ENCODE measurements at places on chromosomes 1 and 21. TPM values are rescaled to one million over a fixed set of nuclear protein-coding genes. Genes with fewer than 3 reads are reported as not detected.

DNA sequence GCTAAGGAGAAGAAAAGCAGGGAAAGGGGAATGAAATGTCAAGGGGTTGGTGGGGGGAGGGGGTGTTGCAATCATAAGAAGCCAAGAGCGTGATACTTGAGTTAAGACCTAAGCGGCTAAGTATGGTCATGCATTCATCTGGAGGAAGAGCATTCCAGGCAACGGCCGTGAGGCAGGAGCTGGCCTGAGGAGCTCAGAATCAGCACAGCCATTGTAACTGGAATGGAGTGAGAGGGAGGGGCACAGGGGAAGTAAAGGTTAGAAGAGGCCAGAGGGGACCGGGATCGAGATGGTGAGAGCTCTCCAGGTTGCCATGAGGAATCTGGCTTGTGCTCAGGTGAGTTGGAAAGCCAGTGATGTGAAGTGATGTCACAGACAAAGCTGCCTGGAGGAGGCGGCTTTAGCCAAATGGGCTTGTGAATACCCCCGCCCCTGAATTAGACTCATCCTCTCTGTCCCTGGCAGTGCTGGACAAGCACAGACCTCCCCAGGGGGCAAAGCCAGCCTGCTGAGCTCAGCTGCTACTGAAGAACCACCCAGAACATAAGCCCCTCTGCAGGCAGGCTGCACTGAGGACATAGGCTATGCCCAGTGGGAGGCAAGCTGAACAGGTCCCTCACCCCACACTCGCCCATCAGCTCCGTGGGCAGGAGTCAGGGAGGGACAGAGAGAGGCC is 61.1 kb upstream of the LAPTM5 start:
- no peak for DNase-seq

DNA sequence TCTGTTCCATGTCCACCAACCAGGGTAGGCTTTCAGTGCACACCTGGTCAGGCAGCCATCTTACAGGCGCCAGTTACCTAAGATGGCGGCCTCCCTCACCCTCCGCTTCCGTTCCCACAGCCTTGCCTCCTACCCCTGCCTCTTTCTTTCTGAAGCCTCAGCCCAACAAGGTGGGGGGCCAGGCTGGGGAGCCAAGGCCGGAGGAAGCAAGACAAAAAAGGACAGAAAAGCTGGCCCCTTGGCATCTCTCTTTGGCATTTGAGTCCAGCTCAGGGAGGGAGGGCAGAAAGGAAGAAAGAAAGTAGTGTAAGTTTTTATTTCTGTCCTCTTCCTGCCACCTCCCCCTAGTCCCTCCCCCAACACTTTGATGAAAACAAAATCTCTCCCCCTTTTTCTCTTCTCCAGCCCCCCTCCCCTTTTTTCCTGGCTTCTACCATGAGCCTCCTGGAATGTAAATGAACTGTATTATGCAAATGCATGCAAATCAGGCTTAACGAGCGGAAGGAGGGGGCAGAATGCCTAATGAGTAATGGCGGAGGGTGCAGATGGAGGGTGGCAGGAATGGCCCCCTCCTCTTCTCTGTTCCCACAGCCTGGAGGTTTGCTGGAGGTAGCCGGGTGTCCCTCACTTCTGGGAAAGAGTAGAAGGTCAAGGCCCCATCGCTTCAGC is 43.8 kb downstream of the RHBG start:
- DNase-seq, result peak; percentile 55

- DNase-seq, result no peak
Observed at GRCh38 chr1:81329041-81329440, 471.7 kb upstream of the ADGRL2 start.

- no peak for DNase-seq
Observed at GRCh38 chr1:240503558-240503957, 108.4 kb downstream of the GREM2 start.

DNA sequence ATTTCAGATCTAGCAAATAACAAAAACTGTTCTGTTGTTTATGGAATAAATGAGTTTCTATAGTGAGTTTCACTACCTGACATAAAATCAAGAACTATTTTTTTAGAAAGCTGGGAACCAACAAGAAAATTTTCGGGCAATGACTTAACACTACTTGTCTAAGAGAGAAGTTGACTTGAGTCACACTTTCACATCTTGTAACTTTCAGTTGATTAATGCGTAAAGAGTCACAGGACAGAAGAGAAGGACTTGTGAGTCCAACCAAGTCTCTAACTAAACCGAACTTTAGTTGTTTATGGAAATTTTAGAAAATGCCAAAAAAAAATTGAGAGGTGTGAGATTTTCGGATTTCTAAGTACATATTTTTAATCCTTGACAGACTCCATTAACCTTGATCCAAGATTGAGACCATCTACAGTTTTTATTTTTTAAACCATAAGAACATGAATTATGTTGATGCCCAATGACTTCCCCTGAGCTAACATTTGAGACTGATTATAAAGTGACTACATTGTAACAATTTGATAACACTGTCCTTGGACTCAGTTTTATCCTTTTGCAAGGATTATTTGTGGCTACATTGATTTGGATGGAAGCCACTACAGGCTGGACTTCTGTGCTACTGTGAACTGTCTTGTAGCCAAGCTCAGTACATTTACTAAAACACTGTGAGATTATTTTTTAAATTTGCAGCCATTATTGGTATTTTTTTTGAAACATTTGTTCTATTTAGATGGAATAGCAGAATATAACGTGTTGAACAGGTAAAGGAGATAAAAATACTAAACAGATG is 284.0 kb downstream of the PTPRC start:
- DNase-seq, result peak; percentile 50

DNA sequence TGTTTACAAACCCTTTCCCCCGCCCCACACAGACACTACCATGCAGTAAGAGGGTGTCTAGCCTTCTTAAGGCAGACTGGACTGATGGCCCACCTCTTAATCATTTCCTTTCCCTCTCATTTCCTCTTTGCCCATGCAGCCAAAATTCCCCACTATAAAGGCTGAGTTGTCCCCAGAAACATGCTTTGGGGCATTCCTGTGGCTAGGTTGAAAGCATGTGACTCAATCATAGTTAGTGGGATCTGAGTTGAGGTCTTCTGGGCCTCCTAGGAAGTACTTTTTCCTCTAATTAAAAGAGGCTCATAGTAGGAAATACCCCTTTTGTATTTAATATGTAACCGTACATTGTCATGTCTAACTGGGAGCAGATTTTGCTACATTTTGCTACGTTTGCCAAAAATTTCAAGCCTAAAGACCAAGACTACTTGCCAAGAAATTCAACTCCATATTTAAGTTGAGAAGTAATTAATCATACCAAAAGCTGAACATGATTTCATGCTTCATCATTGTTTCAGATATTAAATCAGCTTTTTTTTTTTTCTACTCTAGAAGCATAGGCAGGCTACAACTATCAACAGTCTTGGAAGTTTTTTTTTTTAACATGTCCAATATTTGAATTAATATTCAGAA is 174.7 kb downstream of the ADGRL4 start:
- no peak for DNase-seq

DNA sequence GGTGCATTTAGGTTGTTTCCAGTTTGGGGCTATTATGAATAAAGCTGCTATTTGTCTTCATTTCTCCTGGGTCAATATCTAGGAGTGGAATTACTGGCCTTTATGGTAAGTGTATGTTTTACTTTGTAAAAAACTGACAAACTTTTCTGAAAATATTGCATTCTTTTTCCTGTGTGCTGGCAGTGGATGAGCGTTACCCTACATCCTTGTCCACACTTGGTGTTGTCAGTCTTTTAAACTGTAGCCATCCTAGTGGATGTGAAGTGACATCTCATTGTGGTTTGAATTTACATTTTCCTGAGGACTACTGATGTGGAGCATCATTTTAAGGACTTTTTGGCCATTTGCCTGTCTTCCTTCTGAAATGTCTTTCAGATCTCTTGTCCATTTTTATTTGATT is 35.9 kb downstream of the TRPM2 start:
- no peak for DNase-seq

- no peak for DNase-seq
Observed at GRCh38 chr1:187588917-187589316, 760.2 kb downstream of the PLA2G4A start.

- DNase-seq, result no peak
Observed at GRCh38 chr1:183926983-183927382, 110.5 kb downstream of the COLGALT2 start.

DNA sequence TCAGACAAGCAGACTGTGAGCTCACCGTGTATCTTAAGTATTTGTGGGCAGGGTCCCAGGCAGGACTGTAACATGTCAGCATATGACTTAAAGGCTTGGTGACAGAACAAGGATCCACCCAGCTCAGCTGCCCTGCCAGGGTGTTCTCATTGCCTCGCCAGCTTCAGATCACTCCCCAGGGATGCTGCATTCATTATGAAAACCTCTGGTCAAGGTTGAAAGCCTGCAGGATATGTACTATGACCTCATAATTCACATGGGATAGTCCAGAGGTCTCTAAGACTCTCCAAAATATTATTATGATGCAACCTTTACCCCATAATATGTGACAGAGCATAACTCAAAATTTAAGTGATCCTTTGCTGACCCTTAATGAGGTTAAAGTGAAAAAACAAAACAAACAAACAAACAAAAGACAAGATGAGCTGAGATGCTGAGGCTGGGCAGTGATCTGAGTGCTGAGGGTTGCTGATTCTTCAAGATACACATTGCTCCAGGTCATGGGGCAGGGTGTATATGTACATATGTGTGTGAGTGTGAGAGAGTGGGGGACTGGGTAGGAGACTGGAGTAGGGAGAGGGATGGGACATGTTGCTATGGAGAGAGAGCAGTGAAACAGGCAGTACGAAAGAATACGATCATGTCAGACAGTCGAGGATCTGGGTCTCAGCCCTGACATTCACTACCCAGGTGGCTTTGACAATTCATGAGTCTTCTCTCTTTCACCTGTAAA is 98.8 kb upstream of the DUSP10 start:
- DNase-seq, result no peak

DNA sequence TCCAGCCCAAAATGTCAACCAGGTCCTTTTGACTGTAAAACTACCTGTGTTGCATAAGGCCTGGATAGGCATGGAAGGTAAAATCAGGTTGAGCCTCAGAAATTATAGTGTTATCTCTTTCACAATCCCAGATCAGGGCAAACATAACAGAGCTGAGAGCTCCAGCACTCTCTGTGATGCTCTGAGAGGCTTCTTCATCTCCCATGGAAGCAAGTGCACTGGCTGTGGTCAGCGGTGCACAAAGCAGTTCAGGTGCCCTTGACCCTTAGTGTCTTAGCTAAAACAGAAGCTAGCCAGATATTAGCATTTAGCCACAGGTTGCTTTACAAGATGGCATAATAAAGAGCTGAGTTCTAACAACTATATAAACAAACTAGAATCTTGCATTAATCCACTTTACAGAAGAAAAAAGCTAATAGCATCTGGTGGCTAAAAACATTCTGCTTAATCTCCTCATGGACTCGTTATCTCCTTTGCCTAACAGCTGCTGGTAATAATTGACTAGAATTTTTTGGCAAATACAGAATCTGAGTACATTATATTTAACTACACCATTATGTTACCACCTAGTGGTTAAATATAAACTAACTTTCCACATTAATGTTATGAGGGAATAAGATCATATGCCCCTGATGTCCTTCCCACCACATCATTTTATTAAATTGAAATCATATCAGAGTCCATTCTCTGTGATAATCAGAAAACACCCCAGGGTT is 25.6 kb upstream of the POGK start:
- no peak for DNase-seq

DNA sequence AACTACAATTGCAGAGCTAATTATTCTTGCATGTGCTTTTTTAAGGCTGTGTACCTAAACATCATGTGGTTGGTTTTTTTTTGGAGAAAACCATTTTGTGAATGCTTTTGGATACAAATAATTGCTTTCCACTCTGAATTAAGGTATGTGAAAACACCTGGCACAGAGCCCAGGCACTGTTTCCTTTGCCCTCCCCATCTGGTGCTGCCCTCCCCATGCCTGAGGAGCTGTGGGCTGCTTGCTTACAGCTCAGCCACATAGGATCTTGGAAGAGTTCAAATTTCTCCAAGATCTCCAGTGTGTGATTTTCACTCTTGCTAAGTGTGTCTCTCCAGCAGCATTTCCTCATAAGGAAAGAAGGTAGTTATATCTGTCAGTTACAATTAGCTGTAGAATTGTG is 27.8 kb downstream of the DNM3 start:
- DNase-seq, result peak; percentile 81

DNA sequence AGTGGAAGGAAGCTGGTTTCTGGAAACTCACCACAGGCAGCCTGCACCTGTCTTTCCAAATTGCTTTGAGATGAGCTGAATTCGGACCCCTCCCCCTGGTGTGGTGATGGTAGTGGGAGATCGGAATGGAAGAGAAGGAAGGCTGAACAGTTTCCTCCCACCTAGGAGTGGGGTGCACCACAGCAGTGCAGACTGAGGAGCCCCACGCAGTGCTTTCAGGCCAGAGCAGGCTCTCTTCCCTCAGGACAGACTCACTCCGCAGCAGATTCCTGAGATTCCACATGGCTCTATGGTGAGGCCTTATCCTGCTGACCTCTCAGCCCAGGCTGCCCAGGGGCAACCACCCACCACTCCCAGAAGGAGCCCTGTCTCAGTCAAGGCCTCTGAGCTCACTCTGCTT is 80.9 kb downstream of the ATP1A1 start:
- DNase-seq, result no peak

- no peak for DNase-seq
Observed at GRCh38 chr1:2948751-2949680, 72.3 kb upstream of the ACTRT2 start.

GRCh38 chr1:30670240-30671060 is 52.9 kb downstream of the MATN1 start:
- no peak for DNase-seq

DNA sequence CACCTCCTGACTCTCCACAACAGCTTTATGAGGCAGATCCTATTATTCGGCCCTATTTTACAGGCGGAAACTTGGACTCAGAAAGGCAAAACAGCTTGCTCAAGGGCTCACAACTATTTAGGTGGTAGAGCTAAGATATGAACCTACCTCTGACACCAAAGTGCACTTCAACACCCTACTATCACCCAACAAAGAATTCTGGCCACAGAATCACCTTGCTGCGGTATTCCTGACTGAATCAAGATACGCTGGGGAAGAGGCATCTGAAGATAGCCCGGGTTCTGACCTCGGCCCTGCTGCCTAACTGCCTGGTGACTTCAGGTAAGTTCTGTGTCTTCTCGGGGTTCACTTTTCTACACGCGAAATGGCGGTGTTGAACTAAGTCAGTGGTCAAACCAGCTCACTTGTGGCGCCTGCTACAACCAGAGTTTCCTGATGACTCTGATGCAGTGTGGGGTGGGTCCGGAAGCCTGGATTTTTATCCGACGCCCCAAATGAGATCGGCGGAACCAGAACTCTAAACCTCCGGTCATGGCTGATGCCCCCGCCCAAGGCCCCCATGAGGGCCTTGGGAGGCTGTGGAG is 608 bp downstream of the PEF1 start:
- peak; percentile 15 for DNase-seq

The LCE1E gene
- total RNA-seq, result not detected

The DCST1 gene
- total RNA-seq, result not detected

The CA14 gene
- 42.6 TPM for total RNA-seq

The RAP1GAP gene
- total RNA-seq, result 3.7 TPM

The OR6N1 gene
- total RNA-seq, result not detected

The CYP4A11 gene
- not detected for total RNA-seq

The FMOD gene
- not detected for total RNA-seq

The ARHGEF16 gene
- 20.2 TPM for total RNA-seq

The KIF17 gene
- 0.43 TPM for total RNA-seq

The STUM gene
- total RNA-seq, result not detected

The TDRD5 gene
- total RNA-seq, result not detected

The KRTAP10-3 gene
- total RNA-seq, result not detected

The ROR1 gene
- not detected for total RNA-seq
